EL (cell line): ENCODE measurements at places on chromosomes 1 and 21.

- no peak for DNase-seq
Measured at GRCh38 chr1:92441697-92442342, 44.9 kb downstream of the GFI1 start.

GRCh38 chr1:116988908-116989307, 12.7 kb upstream of the CD101 start:
- no peak for DNase-seq

- no peak for DNase-seq
Measured at GRCh38 chr1:228323401-228323800, 83.2 kb downstream of the TRIM11 start.

DNA sequence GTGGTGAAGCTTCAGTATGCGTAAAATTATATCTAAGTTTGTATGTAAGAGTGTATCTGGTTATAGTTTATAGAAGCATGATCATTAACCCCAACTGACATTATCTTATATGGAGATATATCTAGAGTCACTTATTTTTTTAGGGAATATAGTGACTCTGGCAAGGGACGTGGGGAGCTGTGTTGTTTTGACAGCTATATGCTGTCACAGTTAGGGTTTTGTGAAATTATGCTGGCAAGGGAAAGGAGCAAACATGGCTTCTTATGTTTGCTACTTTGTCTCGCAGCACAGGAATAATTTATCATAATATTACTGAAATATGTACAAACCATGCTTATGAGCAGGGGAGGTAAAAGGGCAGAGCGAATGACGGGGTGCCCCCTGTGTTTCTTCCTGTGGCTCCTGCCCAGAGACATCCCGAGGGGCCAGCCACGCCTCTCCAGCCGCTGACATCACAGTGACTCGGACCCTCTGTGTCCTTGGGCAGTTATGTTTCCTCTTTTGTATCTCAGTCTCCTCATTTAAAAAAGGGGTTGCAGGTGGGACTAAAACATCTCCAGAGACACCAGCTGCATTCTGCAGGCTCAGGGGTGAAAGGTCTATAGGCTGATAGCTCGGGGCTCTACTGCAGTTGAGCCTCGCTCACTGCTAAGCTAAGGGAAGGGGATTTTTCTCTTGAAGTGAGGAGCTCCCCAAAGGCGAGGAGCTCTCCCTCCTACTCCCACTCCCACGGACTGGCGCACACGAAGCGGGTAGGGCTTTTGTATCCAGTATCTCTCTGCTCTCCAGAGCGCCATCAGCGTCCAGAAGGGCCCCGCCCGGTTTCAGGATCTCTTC, 14.9 kb downstream of the A3GALT2 start:
- no peak for DNase-seq

DNA sequence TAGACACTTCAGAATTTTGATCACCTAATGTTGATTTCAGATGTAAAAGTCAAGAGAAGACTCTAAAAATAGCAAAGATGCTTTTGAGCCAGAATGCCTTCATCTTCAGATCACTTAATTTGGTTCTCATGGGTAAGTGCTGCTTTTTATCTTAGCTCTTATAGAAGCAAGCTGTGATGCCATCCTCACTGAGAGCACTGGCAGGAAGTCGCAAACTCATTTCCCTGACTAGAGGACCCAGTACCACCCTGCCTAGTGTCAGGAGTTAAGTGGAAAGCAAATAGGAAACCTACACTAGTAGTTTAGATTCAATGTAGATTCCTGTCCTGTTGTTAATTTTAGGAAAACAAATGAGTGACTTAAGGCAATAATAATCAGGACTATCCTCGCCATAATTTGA, 12.1 kb downstream of the IFNAR2 start:
- no peak for DNase-seq

DNA sequence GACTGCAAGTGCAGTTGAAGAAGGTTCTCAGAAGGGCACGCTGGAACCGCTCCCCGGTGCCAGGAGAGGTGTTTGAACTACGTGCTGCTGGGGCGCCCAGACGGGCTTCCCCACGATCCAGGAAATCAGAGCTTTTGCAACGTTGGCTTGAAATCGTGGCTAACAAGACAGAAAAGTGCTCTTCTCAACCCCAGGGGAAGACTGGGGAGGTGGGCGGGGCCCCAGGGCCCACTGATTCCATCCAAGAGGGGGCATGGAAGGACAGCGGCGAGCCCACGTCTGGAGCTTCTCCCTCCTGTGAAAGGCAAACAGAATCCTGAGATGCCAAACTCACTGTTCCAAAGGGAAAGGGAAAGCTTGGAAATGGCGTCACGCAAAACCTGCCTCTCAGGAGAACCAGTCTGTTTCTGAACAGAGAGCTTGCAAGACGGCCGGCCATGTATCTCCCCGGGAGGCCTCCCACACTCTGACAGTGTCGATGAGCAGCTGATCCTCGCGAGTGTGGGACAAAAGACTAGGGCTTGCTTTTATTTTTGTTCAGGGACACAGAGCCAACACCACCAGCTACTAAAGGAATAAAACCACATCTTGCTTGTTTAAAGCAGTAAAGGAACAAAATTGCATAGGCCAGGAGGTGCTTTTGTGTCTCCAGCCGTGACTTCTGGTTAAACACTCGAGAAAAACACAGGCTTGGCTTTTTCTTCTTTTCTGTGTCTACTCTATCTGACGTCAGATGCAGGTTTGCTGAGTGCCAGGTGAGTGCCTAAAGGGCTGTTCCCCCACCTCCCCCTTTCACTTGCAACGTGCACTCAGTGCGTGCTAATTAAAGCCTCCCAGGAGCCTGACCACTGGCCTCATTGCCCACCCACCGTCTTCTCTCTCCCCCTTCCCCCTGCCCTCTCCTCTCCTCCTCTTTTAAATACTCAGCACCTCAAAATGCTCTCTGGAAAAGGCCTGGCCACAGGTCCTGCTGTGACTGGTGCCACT, 41.5 kb downstream of the LRRC3 start:
- no peak for DNase-seq

DNA sequence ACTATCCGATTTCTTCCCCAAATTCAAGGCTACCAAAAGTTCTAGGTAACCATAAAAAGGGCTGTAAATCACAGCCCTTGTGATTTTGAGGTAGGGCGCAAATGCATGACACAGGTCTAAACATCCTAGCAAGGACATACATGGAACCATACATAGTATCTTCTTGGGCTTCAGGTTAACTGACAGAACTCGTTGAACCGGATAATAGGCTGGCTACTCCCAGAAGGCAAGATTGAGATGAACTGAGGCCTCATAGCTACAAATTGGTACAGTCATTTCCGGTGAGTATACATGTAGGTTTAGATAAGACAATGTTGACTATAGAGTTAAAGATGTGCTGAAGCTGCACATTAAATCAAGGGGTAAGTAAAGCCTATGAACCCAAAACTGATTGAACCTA, 27.3 kb upstream of the TP53BP2 start:
- DNase-seq: no peak

GRCh38 chr1:240946926-240947325, 335.0 kb upstream of the GREM2 start:
- DNase-seq: peak; percentile 59

DNA sequence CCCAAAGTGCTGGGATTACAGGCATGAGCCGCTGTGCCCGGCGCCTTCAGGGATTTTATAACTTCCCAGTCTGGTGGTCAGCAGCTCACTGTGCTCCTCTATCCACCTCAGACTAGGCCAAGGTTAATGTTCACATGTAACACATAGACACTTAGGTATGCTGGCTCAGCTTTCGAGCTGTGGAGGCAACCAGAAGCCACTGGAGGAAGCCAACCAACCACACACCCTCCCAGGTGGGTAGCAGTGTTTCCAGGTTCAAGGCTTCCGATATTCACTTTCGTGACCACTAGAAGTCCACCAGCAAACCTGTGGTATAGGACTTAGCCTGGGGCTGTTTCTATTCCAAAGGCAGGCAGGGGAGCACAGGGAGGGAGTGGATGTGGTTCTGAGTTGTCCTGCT, 255.9 kb upstream of the KIAA0040 start:
- no peak for DNase-seq

DNA sequence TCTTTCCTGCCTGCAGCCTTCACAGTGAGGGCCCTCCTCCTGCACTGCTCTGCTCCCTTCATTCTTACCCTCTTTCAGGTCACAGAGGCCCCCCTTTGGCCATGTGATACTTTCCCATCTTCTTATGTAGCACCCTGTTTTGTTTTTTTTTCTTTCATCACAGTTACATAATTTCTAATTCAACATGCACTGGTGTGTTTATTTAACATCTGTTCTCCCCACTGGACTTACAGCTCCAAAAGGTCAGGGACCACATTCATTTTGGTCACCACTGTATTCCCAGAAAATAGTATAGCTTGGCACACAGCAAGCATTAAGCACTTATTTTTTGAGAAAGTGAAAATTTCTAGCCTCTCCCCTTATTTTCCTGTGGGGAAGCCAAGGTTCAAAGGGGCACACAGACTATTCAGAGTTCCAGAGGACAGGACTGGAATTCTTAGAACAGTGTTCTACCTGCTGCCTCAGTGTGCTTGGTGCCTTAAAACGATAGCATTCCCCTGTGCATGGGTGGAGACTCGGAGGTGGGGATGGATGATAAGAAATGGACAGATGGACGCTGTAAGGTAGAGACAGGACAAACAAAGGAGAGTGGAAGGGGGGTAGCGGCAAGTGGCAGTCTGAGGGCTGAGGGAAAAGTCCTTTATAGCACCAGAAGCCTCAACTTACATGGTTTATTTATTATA, 5.3 kb downstream of the DENND2D start:
- DNase-seq: no peak

GRCh38 chr1:966704-967300, 520 bp downstream of the PLEKHN1 start:
- peak; percentile 80 for DNase-seq
